Hepatocyte (in vitro differentiated cells): ENCODE measurements at places on chromosomes 4 and X.
A peak's percentile ranks its signal among the peaks of the same experiment; 100 is the strongest.

GRCh38 chr4:88452912-88453311 is 4.0 kb upstream of the HERC5 start:
- no peak for DNase-seq

DNA sequence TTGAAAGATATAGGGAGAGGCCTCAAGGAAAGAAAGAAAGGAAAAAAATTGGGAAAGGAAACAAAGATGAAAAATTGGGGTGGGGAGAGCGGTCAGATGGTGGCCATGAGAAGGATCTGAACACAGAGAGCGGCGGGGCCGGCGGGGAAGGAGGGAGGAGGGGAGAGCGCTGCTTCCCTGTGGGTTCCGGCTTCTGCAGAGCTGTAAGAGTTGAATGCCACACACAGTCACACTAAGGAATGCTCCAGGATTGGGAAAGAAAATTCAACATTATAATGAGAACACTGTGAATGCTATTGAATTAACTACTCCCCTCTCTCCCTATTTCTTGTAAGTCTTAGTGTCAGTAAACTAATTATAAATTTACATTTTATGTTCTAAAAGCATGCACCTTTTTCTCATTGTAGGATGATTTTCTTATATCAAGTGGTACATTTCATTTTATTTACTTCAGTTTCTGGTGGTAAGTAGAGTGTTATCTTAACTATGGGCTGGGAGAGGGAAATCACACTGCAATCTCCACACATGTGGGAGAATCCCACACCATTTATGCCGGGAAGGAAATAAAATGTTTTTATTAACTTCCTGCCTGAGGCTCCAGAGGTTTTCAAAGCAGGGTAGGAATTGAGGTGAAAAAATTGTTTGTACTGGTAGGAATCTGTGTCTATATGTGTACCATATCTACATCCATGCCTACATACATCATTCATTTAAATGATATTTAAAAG is 904 bp downstream of the F11 start:
- peak; percentile 66 for DNase-seq

DNA sequence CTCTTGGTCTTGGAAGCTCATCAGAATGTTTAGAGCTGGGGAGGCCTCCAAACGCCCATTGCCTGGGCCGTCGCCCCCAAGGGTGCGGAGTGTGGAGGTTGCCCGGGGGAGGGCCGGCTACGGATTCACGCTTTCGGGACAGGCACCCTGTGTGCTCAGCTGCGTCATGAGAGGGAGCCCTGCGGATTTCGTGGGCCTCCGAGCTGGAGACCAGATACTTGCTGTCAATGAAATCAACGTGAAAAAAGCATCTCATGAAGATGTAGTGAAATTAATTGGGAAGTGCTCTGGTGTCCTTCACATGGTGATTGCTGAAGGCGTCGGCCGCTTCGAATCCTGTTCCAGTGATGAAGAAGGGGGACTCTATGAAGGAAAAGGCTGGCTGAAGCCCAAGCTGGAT is 23.3 kb downstream of the RGS12 start:
- DNase-seq, result no peak

DNA sequence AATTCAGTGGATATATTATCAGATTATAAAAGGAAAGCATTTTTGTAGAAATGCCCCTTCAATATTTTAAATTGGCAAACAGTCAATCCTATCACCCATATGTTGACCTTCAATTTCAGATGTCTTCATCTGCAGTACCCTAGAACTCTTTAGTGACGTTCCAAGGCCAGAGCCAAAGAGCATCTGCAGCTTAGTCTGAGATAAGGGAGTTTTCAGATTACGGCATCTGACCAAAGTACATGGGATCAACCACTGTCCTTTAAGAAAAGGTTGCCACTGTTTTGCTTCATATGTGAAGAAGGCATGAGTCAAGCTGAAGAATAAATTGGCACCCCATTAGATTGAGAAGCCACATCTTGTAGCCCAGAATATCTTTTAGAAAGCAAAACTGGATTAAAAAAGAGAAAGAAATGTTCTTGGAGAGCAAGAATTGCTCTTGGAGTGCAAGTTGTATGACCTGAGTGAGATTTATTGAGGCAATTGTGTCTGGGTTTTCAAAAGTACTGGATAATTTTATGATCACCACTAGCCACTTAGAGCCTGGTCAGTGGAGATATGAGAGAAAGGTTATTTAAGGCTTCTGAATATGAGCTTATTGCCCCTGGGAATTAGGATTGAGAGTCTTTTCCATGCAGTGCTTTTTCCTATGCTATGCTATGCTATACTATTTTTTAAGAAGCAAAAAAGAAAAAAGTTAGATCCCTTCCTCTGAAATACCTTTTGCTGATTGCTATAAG is 251.9 kb upstream of the NR3C2 start:
- DNase-seq, result no peak

DNA sequence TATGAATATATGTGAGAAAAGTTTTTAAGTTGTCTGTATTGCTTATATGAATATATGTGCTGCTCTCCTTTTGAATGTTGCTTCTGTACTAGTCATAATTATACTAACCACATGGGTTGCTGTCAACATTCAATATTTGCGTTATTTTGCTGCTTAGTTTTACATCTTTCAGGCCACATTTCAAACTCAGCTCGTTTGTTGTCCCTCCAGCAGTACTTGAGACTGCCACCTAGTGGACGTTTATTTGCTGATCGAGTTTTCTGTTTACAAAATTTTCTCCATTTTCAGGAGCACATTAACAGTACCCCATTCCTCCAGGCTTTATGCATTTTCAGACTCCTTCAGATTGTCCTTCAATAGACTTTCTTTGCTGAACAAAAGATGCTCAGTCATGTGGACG is 75.8 kb downstream of the NUDT11 start:
- peak; percentile 71 for DNase-seq

DNA sequence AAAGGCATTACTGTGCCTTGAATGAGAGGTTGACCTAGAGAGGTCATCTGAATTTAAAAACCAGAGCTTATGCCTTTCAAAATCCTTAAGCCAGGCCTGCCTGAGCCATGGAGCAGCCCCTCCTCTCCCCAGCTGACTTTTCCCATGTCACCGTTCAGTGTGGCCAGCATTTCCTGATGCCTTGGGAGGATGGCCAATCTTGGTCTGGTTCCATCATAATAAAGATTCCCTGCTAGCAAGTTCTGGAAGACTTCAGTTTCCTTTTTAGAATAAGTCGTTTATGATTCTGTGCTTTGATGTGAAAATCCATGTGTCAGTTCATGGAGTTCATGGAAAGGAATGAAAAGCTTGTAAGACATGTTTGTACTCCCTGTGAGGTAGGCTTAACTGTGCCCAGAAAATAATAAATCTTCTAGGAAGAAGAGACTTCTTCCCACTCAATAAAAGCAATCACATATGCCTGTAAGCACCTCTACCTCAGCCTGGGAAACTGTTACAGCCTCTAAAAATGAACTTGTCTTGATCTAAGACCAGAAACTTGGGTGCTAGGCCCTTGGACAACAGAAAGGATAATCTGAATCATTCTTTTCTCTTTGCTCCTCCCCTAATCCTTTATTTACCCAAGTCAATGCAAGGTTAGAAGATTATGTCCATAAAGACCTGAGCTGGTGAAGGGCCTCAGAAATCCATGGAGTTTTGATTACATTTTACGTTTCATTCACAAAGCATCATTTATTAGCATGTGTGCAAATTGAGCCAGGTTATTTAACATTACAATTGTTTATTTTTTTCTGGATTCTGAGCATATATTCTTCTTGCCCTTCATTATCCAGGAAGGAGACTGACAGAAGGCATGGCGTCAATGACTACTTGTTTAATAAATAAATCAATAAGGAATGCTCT is 84.0 kb upstream of the TBC1D9 start:
- DNase-seq, result peak; percentile 37

DNA sequence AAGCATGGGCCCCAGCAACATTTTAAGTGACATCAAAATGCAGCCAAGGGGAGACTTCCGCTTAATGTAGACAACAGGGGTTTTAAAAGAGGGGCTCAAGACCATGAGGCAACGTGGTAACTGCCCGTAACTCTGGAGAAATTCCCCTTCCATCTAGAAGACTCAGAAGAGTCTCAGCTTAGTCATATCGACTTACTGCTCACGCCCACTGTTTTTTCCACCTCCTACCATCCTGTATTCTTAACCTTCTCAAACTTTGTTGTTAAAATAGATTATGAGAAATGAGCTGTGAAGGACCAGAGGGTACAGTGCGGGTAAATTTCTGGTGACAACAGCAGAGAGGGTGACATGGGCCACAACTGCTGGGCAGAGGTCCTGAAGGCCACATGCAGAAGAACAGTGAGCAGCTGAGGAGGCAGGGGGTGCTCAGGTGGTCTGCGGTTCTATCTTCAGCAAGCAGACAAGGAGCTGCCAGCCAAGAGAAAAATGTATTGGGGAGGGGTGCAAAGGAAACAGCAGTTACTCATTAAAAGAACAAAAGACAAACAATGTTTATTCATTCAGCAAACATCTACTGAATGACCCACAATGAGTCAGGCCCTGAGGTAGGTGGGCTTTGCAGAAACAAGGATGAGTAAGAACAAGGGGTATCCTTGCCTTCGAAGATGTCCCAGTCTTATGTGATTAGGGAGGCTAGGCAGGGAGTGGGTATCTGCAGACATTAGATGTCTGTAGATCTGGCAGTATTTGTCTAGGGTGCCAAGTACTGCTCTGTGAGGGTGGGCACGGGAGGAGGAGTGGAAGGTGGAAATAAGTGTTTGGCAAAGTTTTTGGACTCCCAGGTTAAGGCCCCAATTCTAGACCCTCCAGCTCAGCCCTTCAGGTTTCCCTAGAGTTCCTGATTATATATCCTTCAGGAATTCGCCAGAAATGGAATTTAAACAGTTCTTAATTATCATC is 175.3 kb downstream of the TSPAN5 start:
- no peak for DNase-seq

DNA sequence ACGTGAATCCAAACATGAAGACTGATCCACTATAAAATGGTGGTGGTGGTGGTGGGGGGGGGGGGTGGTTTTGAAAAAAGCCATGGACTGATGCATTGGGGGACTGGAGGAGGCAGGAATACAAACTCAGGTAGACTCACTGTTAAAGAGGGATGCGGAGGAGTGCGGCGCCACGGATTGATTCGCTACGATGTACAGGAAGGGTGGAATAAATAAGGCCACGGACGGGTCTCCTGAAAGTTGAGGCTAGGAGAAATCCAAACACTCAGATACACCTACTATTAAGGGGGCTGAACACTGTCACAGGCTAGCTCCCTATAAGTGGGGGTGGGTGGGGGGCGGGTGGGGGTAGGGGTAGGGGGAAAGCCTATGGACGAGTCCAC is 591 bp downstream of the ELK1 start:
- no peak for DNase-seq

DNA sequence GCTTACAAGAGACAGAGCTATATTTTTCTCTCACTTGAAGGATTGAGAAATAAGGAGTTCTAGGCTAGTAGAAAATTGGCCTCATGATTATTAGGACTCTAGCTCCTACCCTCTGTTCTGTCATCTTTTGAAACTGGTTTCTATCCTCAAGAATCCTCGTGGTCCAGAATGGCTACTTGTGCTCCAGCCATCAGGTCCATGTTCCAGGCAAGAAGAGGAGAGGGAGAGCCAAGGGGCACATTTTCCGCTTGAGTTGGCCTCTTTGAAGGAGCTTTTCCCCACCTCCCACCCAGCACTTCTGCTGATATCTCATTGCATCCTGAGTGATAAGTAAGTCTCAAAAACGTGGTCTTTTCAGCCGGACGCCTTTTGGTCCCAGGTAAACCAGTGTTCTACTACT is 7.2 kb upstream of the SORBS2 start:
- no peak for DNase-seq

GRCh38 chrX:13752646-13753045 is 18.1 kb downstream of the OFD1 start:
- no peak for DNase-seq

DNA sequence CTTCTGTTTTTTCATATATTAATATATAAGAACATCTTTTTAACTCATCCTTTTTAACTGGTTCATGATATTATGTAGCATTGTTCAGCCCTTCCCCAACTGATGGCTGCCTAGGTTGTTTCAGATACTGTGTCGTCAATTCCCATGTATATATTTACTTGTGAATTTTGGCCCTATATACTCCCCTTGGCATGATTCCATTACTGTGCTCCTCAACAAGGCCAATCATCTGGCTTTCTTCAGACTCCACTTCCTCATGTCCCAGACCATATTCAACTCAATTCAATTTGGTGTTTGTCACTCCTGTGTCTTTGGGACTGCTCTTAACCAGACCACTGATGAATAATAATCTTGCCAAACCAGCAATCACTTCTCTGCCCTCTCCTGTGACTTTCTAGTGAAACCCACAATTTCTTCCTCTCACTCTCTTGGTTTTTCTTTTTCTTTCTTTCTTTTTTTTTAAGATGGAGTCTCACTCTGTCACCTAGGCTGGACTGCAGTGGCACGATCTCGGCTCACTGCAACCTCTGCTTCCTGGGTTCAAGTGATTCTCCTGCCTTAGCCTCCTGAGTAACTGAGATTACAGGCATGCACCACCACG is 2.7 kb upstream of the WDR45 start:
- DNase-seq, result no peak

DNA sequence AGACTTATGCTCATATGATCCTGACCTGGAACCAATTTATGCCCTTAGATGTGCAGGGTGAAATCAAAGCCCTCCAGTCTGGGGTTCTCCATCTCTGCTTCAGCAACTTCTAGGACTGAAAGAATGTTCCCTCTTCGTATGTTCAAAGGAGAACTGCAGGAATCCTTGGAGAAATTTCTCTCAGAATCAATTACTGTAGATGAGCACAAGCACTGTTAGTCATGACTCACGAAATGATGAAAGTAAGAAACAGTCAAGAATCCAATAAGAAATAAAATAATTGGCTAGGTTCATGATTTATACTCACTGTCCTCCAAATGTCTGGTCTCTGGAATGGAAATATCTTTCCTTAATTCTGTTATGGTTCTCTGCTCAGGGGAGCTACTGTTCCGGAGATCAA is 348.2 kb downstream of the PDGFC start:
- no peak for DNase-seq

DNA sequence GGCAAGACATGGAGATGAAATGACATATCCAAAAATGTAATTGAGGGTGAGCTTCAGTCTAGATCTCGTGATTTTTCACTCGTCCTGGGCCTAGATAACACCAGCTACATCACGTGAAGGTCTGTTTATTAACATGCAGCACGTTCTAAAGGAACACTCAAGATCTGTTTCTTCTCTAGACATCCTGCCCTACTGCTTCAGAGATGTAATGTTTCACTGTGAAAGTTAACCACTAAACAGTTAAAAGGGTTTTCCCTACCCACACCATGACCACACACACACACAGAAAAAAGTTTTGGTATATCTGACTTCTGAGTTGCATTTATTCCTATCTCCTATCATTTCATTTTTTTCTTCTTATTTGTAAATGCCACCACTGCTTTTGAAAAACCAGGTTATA is 52.3 kb upstream of the SMIM31 start:
- DNase-seq, result no peak

GRCh38 chr4:182604953-182605352 is 312.2 kb downstream of the DCTD start:
- DNase-seq, result no peak

- peak; percentile 74 for DNase-seq
These were observed 220.4 kb downstream of the SPRY1 start for GRCh38 chr4:123616951-123617461.
